CD4-positive, alpha-beta T cell treated with Interleukin-6 at 100 ng/mL for 8 hours (primary cell): ENCODE measurements at places on chromosomes 1 and 21.

DNA sequence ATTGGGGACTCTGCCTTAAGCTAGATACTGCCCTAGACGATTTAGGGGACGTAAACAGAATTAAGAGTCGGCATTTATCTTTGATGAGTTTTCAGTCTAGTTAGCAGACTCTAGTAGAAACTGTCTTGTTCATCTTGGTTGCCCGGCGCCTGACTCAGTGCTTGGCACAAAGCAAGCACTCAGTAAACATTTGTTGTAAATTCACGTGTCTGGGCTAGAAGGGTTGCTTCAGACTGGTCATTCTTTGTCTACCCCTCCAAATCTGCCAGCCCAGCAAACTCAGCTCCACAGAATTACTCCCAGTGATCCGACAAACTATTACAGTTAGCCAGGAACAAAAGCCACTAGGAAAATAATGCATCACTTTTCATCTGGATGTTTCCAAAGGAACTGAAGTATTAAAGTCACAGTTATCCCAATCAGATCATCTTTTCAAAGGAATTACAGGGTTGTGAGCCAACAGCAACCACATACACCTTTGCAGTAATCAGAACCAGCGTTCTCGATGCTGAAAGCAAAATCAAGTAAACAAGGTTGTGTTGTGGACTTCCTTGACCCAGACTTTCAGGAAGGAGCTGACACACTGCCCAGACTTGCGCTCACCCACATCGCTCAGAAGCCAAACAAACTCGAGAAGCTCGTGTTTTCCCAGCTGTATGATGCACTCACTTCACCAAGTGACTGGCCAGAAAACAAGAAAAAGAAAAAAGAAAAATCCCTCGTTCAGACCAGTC, 66.5 kb upstream of the GADD45A start:
- DNase-seq: no peak

- peak; percentile 77 for DNase-seq
Observed at GRCh38 chr1:245956225-245956624, 550.9 kb downstream of the SMYD3 start.

DNA sequence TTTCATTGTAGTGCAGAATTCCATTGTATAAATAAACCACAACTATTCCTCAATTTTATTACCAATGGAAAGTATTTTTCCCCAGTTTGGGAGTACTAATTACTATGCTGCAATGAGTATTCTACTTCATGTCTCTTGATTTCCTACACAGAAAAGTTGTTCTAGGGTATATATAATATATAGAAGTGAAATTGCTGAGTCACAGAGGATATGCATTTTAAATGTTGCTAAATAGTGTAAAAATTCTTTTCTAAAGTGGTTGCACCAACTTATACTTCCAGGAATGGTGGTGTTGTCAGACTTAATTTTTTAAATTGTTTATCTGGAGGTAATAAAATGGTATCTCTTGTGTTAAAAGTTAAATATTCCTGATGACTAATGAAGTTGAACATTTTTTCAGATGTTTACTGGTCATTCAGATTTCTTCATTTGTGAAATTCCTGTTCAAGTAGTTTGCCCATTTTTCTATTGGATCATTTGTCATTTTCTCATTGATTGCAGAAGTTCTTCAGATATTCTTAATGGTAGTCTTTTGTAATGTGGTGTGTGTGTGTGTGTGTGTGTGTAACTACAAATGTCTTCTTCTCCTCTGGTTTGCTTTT, 19.1 kb upstream of the MYOG start:
- DNase-seq: no peak

DNA sequence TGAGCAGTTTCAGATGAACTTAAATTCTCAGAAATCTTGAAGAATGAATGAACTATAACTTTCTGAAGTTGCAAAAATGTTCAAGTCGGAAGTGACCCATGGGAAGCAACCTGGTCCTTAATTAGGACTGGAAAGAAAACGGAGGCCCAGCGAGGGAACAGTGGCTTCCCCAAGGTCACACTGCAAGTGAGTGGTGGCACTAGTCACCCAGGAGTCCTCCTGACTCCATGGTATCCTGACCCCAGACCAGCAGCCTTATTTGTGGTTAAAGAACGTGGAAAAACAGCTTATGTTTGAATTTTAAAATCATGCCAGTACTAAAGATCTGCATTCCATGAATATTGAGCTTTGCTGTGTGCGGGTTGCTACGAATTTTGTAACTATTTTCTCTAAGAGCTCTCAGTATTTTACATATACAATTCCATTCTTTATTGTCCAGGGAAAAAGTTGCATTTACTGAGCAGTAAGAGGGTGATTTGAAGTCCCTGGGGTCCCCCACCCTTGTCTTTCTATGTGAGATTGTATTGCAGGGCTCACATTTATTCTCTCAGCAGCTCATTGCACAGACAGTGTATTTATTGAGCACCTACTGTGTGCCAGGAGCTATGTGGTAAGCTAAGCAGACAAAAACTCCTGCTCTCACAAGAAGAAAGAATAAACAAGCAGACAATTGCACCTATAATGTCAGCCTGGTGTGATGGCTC, 61.6 kb upstream of the ATP5PO start:
- no peak for DNase-seq

DNA sequence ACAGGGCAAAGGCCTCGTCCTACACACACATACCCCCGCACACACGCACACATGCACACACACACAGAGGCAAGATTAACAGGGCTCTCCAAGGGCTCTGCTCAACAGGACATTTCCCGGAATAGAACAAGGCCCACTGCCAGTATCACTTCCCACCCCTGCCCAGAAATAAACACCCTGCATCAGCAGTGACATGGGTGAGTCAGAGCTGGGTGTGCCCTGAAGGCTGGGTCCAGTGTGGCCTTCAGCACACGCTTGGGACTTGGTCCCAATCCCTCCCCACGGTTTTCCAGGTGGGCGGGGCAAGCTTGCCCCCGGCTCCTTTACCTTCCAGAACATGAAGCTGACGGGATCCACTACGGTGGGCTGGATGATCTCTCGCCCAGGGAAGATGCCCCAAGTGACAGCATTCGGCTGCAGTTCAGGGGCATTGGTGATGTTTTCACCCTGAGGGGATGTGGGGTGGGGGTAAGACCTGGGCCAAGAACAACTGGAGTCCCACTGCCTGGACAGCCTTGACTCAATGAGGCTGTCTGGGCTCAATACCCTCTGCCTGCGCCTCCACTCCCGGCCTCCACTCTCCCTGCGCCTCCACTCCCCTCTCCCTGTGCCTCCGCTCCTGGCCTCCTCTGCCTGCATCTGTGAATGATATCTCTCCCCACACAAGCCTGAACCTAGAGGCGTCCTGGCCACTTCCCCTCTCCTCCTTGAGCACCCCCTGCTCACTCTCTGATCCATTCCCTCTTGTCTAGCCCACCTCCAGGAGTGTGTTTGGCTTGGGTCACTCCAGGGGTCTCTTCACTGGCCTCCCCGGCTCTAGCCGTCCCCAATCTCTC, 14.7 kb downstream of the MTHFR start:
- DNase-seq: no peak

GRCh38 chr1:43449708-43450069, 4.0 kb downstream of the HYI start:
- DNase-seq: no peak

GRCh38 chr21:37758982-37759381, 157.3 kb downstream of the KCNJ6 start:
- DNase-seq: no peak

DNA sequence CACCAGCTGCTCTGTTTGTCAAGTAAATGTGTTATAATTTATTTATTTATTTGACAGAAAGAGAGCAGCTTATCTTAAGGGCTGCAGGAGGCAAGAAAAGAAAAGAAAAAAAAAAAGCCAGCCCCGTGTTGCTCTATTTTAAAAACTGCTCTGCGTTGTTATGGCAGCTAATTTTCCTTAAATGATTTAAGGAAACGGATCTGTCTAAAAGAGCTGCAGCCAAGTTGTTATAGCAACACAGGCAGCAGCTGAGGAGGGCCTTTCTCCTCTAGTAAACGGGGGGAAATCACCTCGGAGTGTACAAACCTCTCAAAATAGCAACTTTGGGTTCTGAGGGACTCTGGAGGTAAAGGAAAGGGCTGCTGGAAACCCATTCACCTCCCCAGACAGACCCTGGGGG, 149.2 kb downstream of the BEND5 start:
- no peak for DNase-seq

- no peak for DNase-seq
Observed at GRCh38 chr1:87851490-87851889, 522.8 kb downstream of the LMO4 start.

DNA sequence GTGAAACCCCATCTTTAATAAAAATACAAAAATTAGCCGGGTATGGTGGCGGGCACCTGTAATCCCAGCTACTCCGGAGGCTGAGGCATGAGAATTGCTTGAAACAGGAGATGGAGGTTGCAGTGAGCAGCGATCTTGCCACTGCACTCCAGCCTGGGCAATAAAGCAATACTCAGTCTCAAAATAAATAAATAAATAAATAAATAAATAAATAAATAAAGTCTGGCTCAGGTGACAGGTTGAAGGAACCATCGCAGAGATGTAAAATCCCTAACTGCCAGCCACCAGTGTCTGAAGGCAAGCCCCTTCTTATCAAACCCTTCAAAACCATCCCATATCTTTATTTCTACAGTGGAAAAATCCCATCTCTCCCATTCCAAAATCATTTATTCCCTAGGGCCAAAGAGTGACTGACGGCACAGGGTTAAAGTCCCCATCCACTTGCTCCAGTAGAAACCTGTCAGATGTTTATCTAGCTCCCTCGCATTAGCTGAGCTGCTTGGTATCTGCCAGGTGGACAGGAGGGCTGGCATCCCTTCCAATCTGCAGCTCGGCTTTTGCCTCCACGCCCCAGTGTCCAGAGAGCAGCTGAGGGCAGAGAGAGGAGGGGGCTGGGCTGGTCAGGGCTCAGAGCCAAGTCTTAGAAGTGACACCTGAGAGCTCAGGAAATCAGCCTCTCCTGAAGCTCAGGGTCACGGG, 5.0 kb downstream of the CSRP1 start:
- no peak for DNase-seq

DNA sequence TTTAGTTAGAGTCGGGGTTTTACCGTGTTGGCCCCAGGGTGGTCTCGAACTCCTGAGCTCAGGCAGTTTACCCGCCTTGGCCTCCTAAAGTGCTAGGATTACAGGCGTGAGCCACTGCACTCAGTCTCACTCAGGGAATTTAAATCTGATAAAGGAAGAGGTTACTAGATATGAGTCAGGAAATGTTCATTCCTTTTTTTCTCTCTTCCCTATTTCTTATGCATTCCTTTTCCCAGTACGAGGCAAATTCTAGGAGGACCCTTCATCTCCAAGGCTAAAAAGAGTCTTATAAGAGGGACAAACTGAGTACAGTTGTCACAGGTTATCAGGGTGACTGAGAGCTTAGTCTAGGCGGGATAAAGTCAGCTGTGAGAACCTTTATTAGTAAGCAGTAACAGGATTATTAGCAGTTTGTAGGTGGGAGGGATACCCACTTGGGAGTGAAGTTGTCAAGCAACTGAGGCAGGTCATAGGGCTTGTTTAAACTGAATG, 9.1 kb downstream of the MACF1 start:
- no peak for DNase-seq

DNA sequence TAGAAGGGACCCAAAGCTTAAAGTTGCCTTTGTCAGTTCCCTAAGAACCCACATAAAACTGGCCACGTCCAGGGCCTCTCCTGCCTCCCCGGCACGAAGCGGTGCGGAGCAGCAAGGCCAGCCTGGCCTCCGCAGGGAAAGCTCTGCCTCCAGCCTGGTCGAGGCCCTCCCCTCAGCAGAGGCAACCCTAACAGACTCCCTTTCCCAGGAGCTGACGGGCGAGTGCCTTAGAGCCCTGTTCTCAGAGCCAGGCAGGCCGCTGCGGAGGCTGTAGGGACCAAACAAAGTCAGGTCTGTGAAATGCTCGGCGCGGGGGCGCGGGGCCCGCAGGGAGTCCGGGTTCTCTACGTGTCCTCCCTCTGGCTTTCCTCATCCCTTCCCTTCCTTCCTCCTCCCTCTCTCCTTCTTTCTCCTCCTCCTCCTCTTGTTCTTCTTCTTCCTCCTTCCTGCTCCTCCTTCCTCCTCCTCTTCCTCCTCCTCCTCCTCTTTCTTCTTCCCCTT, 40.7 kb downstream of the RIPK4 start:
- no peak for DNase-seq

DNA sequence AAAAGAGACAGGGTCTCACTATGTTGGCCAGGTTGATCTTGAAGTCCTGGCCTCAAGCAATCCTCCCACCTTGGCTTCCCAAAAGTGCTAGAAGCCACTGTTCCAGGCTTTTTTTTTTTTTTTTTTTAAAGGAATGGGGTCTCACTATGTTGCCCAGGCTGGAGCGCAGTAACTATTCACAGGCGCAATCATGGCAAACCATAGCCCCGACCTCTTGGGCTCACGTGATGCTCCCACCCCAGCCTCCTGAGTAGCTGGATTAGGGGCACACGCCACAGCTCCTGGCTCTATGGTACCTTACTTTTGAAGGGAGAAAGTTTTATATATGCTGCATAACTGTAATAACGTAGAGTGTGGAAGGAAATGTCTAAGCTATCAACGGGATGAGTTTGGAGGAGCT, 5.7 kb upstream of the ATP13A2 start:
- DNase-seq: no peak

- no peak for DNase-seq
Observed at GRCh38 chr21:40166291-40166843, 299.1 kb downstream of the PCP4 start.

DNA sequence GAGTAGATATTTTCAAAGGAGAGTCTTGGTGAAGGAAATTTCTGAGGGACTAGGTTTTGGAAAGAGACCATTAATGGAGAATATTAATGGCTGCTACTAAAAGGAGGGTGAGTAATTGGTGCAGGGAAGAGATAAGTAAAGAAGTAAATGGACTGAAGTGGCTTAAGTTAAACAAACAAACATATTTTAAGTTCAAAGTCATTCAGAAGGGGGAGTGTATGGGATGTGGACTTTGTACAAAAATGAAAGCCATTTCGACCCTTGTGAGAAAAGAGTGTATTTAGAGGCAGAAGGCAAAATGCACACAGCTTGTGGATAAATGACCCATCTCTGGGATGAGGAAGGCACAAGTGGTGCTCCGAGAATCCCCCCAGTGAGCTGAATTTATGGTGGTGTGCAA, 171.7 kb downstream of the BACH1 start:
- no peak for DNase-seq

DNA sequence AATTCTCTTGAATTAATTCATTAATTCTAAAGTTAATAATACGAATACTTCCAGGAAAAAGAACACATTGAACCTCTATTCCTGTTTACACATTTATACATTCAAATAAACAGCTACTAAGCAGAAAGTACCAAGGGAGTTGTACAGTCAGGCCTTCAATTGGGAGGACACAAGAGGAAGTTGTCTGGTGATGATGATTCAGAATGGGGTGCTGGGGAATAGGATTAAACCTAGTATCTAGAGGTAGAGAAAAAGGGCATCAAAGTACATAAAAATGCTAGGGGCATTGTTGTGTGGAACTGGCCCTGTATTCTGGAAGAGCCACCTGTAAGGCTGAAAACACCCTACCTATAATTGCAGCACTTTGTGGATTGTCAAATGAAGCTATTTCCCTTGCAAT, 71.7 kb upstream of the MROH9 start:
- DNase-seq: no peak

- DNase-seq: no peak
Observed at GRCh38 chr1:223486366-223486765, 93.2 kb downstream of the CCDC185 start.

GRCh38 chr1:17296086-17296485, 11.9 kb upstream of the PADI4 start:
- no peak for DNase-seq

GRCh38 chr1:86068841-86069756, 87.5 kb downstream of the COL24A1 start:
- DNase-seq: no peak
